ENCODE measurements at places on chromosomes 5 and 9.

- DNase-seq, result no peak
Measured at GRCh38 chr5:11377896-11378295, 526.4 kb downstream of the CTNND2 start.

GRCh38 chr5:160263326-160263855 lies 34.1 kb downstream of the FABP6 start:
- DNase-seq, result no peak

DNA sequence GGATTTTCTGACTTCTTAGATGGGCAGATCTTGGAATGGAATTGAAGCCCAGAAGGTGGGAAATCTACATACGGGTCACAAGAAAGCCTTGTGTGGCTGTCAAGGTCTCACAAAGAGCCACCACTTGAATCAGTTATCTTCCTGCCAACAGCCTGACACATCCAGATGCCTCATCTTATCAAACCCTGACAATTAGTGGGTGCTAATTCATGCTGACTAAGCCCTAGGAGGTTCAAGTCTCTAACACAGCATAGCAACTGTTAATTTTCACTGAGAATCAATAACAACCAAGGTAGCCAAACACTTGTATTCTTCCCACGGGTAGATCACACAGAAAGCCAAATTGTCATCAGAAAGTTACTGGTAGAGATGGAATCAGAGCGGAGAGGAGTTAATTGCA lies 222.2 kb downstream of the TMEM167A start:
- DNase-seq, result no peak

- DNase-seq, result no peak
Measured at GRCh38 chr5:34526682-34527305, 129.3 kb upstream of the RAI14 start.

- no peak for DNase-seq
Measured at GRCh38 chr9:76115982-76116646, 225.6 kb downstream of the PCSK5 start.

DNA sequence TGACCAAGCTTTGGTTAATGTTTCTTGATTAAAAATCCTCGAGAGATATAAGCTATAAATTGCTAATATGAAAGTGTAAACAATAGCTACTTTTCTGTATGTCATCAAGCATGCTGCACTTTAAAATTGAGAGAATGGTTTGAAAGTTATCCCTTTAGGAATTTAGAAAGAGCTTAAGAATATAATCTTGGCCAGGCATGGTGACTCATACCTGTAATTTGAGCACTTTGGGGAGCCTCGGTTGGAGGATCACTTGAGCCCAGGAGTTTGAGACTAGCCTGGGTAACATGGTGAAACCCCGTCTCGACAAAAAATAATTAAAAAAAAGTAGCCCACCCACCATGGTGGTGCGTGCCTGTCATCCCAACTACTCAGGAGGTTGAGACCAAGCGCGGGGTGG lies 12.2 kb upstream of the MROH2B start:
- no peak for DNase-seq

DNA sequence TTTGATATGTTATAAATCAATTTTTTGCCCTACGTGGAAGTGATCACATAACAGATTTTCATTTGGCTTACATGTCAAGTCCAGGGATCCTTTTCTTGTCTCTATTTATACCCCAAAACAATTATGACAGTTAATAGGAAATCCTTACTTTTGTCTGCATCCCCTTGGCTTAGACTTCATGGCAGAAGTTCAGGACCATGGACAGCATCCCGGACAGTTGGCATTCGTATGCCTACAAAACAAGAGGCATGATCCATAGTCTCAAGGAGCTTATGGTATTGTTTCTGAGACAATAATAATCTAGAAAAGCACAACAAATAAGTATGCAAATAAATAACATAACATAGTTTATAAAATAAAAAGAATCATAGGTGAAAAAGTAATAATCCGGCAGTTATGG lies 214.3 kb upstream of the GRIA1 start:
- DNase-seq, result no peak

DNA sequence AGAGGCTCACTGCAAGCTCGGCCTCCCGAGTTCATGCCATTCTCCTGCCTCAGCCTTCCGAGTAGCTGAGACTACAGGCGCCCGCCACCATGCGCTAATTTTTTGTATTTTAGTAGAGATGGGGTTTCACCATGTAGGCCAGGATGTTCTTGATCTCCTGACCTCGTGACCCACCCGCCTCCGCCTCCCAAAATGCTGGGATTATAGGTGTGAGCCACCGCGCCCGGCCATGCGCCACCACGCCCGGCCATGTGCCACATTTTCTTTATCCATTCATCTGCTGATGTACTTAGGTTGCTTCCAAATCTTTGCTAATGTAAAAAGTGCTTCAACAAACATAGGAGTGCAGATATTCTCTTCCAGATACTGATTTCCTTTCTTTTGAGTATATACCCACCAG lies 408.6 kb downstream of the CAAP1 start:
- DNase-seq, result no peak

GRCh38 chr5:96680759-96681470 lies 18.7 kb downstream of the CAST start:
- DNase-seq, result no peak

DNA sequence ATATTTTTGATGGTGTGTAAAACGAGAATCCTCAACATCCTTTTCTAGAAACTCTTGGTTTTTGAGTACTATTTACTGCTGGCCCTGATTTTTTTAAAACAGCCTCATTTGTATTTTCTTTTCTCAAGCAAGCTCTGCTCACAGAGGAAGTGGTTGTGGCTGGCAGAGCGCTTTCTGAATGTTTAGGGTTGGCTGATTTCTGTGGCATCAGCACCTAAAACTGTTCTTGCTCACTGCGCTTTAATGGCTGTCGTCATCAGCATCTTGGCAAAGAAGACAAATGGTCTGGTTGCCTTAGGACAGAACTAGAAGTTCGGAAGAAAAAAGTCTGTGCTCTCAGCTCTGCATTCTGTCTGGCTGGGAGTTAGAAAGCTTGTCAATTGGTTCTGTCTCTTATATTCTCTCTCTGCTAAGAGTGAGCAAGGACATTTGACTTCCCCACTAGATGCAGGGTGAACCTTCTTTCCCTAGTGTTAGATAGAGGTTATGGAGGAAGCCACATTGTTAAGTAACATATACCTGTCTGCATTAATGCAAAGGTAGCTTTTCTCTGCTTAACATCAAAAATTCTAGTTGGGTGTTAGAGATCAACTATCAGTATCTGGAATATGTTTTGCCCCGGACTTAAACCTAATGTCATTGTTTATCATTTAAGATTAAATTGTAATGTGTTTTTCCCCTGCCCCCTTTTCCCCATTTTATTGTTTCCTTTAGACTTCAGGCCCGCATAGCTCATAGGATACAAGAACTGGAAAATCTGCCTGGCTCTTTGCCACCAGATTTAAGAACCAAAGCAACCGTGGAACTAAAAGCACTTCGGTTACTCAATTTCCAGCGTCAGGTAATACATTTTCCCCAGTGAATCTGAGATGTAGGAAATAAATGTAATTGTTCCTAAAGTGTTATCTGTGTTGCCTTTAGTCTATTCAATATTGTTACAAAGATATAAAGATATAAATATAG lies 39.0 kb downstream of the SMARCA2 start:
- DNase-seq, result peak; percentile 31

DNA sequence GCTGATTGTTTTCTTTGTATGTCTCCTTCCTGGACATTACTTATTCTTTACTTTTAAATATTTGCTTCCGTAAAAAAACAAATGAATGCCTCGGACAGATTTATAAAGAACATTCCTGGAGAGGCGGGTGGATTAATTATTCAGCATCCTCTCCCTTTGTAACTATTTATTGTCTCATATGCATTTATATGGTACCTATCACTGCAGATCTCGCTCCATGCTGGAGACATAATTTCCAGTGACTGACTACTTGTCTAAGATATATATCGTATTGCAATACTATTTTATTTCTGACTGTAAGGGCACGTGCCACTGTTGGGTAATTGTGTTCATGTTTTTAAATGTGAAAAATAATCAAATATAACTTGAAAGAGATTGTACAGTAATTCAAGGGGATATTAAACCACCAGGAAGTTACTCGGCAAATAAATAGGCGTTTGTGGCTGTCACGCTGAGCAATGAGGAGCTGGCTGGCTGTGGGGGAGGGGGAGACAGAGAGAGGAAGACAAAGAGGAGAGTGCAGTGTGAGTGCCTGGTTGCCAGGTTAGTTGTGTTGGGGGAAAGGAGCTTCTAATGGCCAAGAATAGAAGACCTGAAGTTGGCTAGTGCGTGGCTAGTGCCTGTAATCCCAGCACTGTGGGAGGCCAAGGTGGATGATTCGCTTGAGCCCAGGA lies 131.8 kb upstream of the GABRP start:
- DNase-seq, result no peak

DNA sequence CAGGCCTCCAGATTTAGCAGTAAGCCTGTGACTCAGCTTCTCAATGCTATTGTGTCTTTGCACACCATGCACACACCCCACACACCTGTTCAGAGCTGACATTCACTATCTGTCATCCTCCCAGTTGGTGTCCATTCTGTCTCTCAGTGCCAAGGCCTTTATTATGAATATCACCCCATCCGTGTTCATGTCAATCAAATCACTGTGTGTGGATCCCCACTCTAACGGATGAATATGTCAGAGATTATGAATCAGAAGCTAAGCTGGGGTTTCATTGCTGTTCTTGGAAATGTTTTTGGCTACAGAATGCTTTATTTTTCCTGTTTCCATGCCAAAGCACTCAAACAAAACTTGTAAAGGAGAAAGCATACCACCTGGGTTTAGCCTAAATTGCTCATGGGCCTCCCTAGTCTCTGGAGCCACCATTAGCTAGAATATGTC lies 9.4 kb upstream of the MAMDC2 start:
- no peak for DNase-seq

Data from activated T-helper 1 cell treated with anti-CD3 and anti-CD28 coated beads, Interleukin-2, amount 50 U/mL, for 16 hours (primary cell).